ENCODE measurements at places on chromosomes 7 and 10.

DNA sequence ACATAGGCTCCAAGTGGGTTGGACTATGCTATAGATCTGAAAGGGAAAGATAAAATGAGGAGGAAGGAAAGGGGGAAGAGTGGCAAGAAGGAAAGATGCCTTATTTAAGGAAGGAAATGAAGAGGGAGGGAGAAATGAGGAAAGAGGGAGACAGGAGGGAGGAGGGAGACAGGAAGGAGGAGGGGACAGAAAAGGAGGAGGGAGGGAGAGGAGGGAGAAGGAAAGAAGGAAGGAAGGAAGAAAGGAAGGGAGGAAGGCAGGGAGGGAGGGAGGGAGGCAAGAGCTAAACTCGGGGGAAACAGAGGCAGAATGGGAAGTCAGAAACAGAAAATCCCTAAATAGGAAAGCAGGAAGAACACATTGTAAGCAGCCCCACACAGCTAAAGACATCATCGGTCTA, 67.4 kb downstream of the KIAA1549 start:
- H3K36me3 ChIP-seq, result no peaks in the 10 kb centered on the region
- peaks cover 4% of the 10 kb centered on the region for H3K4me1 ChIP-seq
- no peak overlapping the region for H3K4me3 ChIP-seq
- no peak overlapping the region for H3K27ac ChIP-seq
- DNase-seq, result no peak
- no peaks in the 10 kb centered on the region for H3K27me3 ChIP-seq

GRCh38 chr10:119292968-119293760, 85.8 kb downstream of the GRK5 start:
- DNase-seq, result no peak
- no peak overlapping the region for H3K4me3 ChIP-seq
- no peaks in the 10 kb centered on the region for H3K27me3 ChIP-seq
- no peak overlapping the region for H3K27ac ChIP-seq
- H3K36me3 ChIP-seq, result no peaks in the 10 kb centered on the region
- peaks cover 21% of the 10 kb centered on the region for H3K4me1 ChIP-seq

- H3K27ac ChIP-seq, result peak overlapping the region; percentile 67
- DNase-seq, result no peak
- no peaks in the 10 kb centered on the region for H3K36me3 ChIP-seq
- peaks cover 5% of the 10 kb centered on the region for H3K4me1 ChIP-seq
Measured at GRCh38 chr7:25671111-25671510, 442.8 kb upstream of the NPVF start.

GRCh38 chr10:91513598-91514424, 103.7 kb downstream of the HECTD2 start:
- H3K27ac ChIP-seq, result no peak overlapping the region
- no peaks in the 10 kb centered on the region for H3K4me1 ChIP-seq
- H3K27me3 ChIP-seq, result no peaks in the 10 kb centered on the region
- DNase-seq, result no peak

- H3K27ac ChIP-seq, result peak overlapping the region; percentile 89
- H3K27me3 ChIP-seq, result no peaks in the 10 kb centered on the region
- no peak overlapping the region for H3K4me3 ChIP-seq
Measured at GRCh38 chr10:73865459-73866442, 8.6 kb downstream of the CAMK2G start.

DNA sequence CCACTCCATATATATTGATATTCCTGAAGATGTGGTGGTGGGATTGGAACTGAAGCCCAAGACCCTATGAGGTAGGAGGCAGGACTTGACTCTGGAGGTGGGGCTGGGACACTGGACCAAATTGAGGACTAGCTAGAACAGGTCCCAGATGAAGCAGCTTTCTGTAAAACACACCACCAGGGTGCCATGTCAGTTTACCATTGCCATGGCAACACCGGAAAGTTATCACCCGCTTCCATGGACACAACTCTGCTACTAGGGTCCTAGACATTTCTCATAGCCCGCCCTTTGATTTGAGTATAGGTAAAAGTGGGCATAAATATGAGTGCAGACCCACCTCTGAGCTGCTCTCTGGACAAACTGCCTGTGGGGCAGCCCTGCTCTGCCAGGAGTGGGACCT, 490.5 kb upstream of the PFKP start:
- no peak for DNase-seq
- no peaks in the 10 kb centered on the region for H3K36me3 ChIP-seq
- H3K4me3 ChIP-seq, result no peak overlapping the region
- H3K27ac ChIP-seq, result no peak overlapping the region
- H3K27me3 ChIP-seq, result no peaks in the 10 kb centered on the region

GRCh38 chr7:73701357-73701995, 18.0 kb downstream of the STX1A start:
- no peak overlapping the region for H3K27ac ChIP-seq
- H3K4me3 ChIP-seq, result no peak overlapping the region
- H3K36me3 ChIP-seq, result peaks cover 7% of the 10 kb centered on the region
- peak; percentile 62 for DNase-seq
- peaks cover 19% of the 10 kb centered on the region for H3K4me1 ChIP-seq

DNA sequence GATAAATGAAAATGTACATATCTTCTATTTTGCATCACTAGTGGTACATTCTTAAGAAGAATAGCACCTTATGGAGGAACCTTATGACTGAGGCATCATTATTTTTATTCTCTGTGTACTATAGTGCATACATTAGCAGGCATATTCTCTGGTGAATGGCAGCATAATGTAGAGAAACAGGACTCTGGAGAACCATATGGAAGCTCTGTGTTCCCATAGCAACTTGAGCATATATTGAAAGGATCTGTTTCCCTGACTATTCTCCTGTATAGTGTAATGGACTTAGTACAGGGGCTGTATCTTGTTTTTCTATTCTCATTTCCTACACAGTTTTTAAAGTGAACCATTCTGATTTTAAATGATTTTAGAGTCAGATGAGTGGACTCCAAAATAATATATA, 128.4 kb upstream of the SMIM30 start:
- H3K4me3 ChIP-seq, result no peak overlapping the region
- H3K27me3 ChIP-seq, result no peaks in the 10 kb centered on the region
- no peaks in the 10 kb centered on the region for H3K4me1 ChIP-seq
- no peak for DNase-seq
- H3K36me3 ChIP-seq, result no peaks in the 10 kb centered on the region

DNA sequence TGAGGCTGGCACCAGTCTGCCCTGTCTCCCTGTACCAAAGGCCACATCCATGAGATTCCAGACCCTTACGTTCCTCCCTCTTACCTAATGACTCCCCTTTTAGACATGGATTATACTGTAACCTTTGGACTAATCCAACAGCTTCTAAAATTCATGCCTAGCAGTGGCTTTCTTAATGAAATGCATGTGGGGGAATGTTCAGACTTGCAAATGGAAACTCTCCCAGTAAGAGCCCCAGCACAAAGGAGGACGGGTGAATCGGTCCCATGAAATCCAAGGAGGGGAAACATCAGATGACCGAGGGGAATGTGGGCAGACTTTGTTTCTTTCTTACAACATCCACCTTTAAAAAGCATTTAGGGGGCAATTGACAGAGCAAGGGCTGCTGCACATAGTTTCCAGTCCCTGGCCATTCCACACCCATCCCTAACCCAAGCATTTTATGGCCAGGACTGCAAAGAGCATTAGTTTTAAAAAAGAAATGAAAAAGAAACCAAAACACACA, 71.5 kb downstream of the COL13A1 start:
- H3K36me3 ChIP-seq, result no peaks in the 10 kb centered on the region
- no peak overlapping the region for H3K27ac ChIP-seq
- no peak overlapping the region for H3K4me3 ChIP-seq

DNA sequence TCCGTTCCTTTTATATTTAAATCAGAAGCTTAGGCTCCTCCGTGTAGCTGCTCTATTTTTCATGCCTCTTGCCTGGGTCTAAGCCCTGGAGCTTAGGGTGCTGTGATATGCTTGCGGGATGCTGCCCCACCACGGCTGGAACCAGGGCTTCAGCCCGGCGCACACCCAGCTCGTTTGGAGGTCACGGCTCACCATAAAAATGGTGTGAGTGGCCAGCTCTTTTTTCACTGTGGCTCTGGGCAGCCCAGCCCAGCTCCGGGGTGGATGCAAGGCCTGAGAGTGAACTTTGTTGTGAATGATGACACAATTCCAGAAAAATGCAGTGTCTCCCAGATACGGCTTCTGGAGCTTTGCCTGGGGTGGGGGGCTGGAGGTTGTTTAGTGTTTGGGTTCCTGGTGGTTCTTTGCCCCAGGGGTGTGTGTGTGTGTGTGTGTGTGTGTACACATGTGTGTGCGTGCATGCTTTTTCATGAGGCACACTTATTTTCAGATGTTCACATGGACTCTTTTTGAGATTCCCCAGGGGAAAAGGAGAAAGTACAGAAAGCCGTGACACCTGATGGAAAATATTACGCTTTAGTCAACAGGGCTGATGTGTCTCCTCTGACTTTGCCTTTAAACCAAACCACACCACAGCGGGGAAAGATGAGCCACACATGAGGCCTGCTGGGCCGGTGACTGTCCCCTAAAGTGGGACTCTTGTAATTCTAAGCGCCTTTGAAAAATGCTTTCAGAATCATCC, 46.2 kb downstream of the GRK5 start:
- H3K36me3 ChIP-seq, result no peaks in the 10 kb centered on the region
- H3K4me3 ChIP-seq, result no peak overlapping the region
- H3K27ac ChIP-seq, result peak overlapping the region; percentile 84
- H3K4me1 ChIP-seq, result peaks cover 30% of the 10 kb centered on the region
- peak; percentile 42 for DNase-seq

GRCh38 chr10:86855513-86855912, 99.1 kb downstream of the BMPR1A start:
- no peaks in the 10 kb centered on the region for H3K36me3 ChIP-seq
- peaks cover 2% of the 10 kb centered on the region for H3K4me1 ChIP-seq
- H3K4me3 ChIP-seq, result no peak overlapping the region
- H3K27ac ChIP-seq, result no peak overlapping the region

DNA sequence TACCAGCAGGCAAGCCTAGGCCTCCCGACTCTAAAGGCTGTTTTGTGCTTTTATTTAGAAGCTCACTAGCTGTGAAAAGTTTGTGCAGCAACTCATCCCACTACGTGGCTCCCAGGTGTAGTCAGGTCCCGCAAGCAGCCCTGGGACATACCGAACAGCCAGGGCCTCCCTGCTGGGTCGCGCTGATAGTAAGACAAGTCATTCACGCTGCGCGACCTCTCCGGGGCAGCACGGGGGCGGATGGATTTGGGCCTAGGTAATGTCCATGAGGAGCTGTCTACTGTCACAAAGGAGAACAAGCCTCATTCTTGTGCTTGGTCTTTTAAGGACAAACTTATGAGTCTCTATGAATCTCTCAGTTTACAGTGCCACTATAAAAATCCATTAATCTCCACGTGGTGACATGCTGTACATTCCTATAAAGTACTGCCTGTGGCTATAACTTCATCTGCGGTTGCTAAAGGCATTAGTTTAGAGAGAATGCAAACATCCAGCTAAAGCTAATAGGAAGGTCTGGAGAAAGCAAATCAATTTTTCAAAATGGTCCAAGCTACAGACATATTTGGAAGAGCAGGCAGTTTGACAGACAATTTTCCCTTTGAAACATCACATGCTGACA, 546.8 kb downstream of the PHTF2 start:
- no peak overlapping the region for H3K27ac ChIP-seq
- H3K27me3 ChIP-seq, result no peaks in the 10 kb centered on the region
- no peak for DNase-seq
- H3K36me3 ChIP-seq, result no peaks in the 10 kb centered on the region
- no peaks in the 10 kb centered on the region for H3K4me1 ChIP-seq

- DNase-seq, result no peak
- peak overlapping the region; percentile 54 for H3K27ac ChIP-seq
- no peaks in the 10 kb centered on the region for H3K4me1 ChIP-seq
- no peak overlapping the region for H3K4me3 ChIP-seq
- H3K36me3 ChIP-seq, result no peaks in the 10 kb centered on the region
- no peaks in the 10 kb centered on the region for H3K27me3 ChIP-seq
Measured at GRCh38 chr7:30764030-30764975, 6.9 kb upstream of the MINDY4 start.

DNA sequence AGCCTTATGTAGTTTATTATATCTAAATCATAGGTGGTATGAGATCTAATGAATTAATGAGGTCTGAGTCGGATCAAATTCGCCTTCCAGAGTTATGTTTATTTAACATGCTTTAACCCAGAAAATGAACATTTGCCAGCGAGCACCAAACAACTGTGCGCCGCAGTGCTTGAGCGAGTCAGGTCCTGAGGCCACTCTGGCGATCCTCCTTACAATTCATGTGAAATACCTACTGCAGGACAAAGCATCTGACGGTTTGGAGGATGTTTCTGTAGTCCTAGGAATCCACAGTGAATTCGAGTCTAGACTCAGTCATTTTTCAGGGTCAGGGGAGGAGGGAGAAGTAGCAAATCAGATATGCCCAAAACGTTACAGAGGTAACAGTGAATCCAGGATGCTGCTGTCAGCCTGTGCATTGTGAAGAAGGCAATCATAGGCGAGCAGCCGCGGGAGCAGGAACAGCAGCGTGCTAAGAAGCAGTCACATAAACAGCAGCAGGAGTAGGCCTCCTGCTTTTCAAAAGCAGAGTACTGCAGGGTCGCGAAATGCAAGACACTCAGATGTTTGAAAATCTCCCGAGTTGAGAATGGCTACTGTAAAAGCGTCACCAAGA, 120.2 kb downstream of the CACNB2 start:
- DNase-seq, result no peak
- H3K27ac ChIP-seq, result no peak overlapping the region
- no peaks in the 10 kb centered on the region for H3K36me3 ChIP-seq
- H3K4me3 ChIP-seq, result no peak overlapping the region
- H3K4me1 ChIP-seq, result no peaks in the 10 kb centered on the region

GRCh38 chr7:37765872-37766525, 82.4 kb upstream of the NME8 start:
- H3K27ac ChIP-seq, result no peak overlapping the region
- DNase-seq, result no peak
- no peaks in the 10 kb centered on the region for H3K27me3 ChIP-seq

DNA sequence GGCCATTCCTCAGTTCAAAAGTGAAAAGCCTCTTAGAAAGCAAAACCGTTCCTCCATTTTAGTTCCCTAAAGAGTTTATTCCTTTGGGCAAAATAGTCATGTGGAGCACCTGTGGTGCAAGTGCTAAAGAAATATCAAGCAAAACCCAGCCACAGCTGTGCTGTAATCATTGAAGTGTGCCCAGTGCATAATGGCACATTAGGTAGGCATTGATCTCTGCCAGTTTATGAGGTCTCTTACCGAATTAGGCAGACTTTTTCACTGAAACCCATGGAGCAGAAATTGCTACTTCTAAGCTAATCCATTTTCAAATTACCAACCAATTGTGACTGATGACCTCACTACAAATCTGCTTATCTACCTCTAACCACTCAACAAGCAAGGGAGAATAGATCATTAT, 97.2 kb upstream of the SEMA3A start:
- H3K27me3 ChIP-seq, result no peaks in the 10 kb centered on the region
- no peak overlapping the region for H3K27ac ChIP-seq
- H3K4me1 ChIP-seq, result no peaks in the 10 kb centered on the region
- no peak overlapping the region for H3K4me3 ChIP-seq
- DNase-seq, result no peak

GRCh38 chr7:68146983-68147382, 1150.3 kb downstream of the TYW1 start:
- no peaks in the 10 kb centered on the region for H3K4me1 ChIP-seq
- no peak overlapping the region for H3K4me3 ChIP-seq
- no peaks in the 10 kb centered on the region for H3K27me3 ChIP-seq
- no peaks in the 10 kb centered on the region for H3K36me3 ChIP-seq
- DNase-seq, result no peak
- H3K27ac ChIP-seq, result no peak overlapping the region
